IMR-90 (cell line): ENCODE measurements at places on chromosomes 2 and 18. TPM values are rescaled to one million over a fixed set of nuclear protein-coding genes. Genes with fewer than 3 reads are reported as not detected.

- peak; percentile 17 for DNase-seq
Measured at GRCh38 chr2:126634273-126634861, 21.6 kb upstream of the GYPC start.

DNA sequence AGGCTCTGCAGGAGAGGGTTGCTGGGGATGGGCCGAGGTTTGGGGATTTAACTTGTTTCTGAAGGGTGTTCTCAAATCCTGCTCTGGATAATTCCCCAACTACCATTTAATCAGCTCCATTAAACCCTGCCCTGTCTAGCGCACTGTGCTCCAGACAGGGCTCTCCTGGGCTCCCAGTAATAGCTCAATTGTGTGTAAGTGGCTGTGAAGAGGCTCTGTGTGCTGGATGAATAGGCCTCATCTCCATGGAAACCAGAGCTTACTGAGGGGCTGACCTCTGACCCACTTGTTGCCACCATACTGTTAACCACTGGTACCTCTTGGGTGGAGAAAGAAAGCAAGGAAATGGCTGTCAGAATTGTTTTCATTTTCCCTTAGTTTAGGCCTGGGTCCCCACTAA is 92.9 kb downstream of the TGOLN2 start:
- DNase-seq: no peak

The HRH4 gene
- total RNA-seq: not detected in 2 replicates

DNA sequence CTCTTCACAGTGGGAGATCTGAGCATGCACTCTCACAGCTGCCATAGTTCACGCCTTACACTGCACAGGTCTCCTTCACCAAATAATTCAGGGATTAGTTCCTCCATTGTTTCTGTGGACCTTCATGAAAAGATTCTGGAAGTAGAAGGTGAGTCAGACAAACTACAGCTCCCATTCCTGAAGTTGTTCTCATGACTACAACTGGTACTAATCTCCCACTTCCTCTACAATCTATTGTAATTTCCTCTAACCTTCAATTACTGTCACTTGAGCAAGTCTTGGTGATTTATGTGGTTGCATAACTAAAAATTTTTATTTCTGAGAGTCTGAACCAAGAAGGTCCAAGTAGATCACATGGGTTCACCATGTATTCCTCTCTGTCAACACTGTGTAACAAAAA is 128.7 kb downstream of the XIRP2 start:
- peak; percentile 5 for DNase-seq

DNA sequence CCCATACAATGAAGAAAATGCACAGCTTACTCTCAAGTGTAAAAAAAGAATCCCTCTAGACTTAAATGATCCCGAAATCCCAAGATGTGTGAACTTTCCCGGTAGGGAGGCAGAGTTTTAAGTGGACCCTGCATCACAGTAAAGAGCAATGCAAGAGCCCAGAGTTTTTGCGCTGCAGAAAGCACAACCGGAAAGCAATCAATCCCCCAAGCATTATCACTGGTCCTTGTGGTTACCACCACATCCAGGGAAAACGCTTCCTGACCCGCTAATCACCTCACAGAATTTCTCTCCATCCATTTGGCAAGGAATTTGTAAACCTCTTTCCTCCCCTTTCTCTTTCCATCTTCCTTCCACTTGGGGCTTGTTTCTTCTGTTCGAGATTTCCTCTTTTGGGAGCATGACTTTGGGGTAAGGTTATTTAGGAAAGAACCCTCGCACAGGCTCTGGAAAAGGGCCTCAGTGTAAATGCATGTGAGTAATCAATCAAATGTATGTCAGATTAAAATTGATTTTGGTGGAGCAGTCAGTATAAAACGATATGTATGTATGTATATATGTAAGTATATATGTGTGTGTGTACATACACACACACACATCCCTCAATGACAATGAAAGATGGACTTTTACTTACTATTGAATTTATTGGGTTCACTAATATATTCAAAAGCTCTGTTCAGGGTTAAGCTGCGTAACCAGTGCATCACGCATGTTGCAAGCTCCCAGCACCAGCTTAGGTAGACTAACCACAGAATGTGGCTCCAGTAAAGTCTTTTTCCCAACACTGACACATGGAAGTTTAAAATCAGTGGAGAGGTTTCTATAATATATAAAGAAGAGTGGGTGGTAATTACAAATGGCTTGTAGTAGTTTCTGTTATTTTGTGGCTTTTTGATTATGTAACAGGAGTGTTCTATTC is 1.6 kb downstream of the PLCL1 start:
- no peak for DNase-seq
